ENCODE measurements at places on chromosomes 16 and 17.

- no peak for DNase-seq
These were observed 622 bp upstream of the CCL16 start for GRCh38 chr17:35981908-35982330.

- DNase-seq, result no peak
These were observed 606.0 kb upstream of the RBFOX1 start for GRCh38 chr16:6726621-6727020.

GRCh38 chr16:73000907-73001521, 46.9 kb downstream of the ZFHX3 start:
- DNase-seq, result no peak

DNA sequence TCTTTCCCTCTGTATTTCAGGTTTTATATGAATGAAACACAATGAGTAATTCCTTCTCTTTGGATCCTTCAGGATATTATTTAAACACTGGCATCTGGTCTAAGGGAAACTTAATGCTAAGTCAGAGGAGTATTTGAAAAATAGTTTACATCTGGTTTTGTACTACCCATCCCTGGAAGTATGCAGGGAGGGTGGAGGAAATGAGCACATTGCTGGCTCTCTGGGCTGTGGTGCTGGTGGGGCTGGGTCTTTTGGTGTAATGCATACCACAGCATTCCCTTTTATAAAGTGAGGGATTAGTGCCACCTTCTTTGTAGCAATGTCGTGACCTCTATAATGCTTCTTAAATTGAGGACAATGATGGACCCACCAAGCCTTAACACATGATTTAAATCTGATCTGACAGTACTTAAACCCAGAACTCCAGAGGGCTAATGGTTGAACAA, 105.5 kb upstream of the AXIN2 start:
- no peak for DNase-seq

GRCh38 chr17:78120537-78120936, 8.0 kb downstream of the TMC6 start:
- no peak for DNase-seq

- DNase-seq, result no peak
These were observed 97.1 kb downstream of the KCNJ2 start for GRCh38 chr17:70266394-70266793.

- DNase-seq, result no peak
These were observed 300.2 kb upstream of the N4BP1 start for GRCh38 chr16:48910214-48910613.

GRCh38 chr16:3012828-3013420, at the start of gene CLDN9:
Gene CLDN9 (plus strand): TSS chr16:3012923. CDS start chr16:3013363, 440 bp downstream.
- DNase-seq, result no peak

DNA sequence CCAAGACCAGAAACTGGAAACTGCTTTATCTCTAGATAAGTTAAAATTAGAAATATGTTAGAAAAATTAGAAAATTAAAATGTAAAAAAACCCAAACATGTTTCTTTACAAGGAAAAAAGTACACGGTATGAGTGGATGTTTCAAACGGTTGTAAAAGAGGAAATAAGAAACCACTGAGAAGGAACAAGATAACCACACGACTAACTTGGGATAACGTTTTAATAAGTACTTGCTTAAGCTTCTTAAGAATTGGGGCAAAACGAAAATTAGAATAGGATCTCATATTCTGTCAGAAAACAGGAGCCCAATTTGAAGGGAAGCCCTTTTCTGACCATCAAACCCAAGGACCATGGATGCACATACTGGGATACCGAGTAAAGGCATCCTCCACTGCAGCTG, 31.0 kb downstream of the MBTPS1 start:
- no peak for DNase-seq

DNA sequence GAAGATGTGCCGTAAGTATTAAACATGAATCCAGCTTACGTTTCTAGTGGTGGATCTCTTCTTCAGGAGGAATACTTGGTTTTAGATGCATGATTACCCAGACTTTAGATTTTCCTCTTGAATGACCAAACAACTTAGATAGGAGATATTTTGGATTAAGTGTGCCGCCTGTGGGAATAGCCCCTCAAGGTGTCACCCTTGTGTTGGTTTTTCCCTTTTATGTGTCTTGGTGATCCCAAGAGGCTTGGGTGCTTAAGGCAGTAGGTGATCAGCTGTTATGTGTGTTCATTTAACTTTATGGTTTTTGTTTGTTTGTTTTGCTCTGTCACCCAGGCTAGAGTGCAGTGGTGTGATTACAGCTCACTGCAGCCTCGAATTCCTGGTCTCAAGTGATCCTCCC, 115.1 kb downstream of the PPM1E start:
- DNase-seq, result no peak

DNA sequence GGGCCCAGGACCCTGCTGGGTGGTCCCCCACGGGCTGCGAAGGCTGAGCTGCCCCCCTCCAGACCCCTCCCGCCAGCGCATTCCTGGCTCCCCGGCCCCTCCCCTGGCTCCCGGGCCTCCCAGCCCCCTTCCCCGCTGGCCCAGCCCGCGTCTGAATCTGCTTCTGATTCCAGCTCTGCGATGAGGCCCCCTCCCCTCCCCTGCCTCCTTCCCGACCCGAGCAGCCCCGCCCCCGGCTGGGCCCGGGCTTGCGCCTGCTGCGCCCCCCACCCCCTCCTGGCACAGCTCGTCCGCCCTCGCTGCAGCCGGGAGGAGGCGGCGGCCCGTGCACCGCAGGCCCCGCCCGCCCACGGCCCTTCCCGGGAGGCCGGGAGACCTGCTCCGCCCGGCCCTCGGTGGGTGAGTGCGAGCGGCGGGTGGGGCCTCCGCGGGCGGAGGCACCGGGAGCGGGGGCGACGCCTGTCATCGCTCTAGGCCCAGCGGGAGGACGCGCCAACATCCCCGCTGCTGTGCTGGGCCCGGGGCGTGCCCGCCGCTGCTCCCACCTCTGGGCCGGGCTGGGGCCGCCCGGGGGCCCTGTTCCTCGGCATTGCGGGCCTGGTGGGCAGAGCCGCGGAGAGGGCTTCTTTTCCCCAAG, at the start of gene NTN3:
Gene NTN3, plus strand, starts transcription at position 282 of the 637 bp plus-strand sequence. CDS start 405 bp downstream, outside the sequence.
- no peak for DNase-seq

GRCh38 chr16:79868841-79869240, 268.3 kb upstream of the MAF start:
- DNase-seq, result no peak

- no peak for DNase-seq
These were observed 17.5 kb downstream of the TMEM132E start for GRCh38 chr17:34596920-34597319.

DNA sequence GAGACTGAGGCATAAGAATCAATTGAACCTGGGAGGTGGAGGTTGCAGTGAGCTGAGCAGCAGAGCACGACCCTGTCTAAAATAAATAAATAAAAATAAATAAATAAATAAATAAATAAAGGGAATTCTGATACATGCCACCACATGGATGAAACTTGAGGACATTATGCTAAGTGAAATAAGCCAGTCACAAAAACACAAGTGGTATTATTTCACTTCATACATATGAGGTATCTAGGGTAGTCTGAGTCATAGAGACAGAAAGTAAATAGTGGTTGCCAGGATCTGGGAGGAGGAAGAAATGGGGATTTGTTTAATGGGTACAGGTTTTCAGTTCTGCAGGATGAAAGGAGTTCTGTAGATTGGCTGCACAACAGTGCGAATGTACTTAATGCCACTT, 16.3 kb downstream of the PIPOX start:
- DNase-seq, result no peak

- no peak for DNase-seq
These were observed 23.7 kb downstream of the COX11 start for GRCh38 chr17:54944796-54945195.

- DNase-seq, result no peak
These were observed 558 bp downstream of the HSD3B7 start for GRCh38 chr16:30985401-30986128.

GRCh38 chr16:14438256-14438655, 191.8 kb downstream of the PARN start:
- no peak for DNase-seq

DNA sequence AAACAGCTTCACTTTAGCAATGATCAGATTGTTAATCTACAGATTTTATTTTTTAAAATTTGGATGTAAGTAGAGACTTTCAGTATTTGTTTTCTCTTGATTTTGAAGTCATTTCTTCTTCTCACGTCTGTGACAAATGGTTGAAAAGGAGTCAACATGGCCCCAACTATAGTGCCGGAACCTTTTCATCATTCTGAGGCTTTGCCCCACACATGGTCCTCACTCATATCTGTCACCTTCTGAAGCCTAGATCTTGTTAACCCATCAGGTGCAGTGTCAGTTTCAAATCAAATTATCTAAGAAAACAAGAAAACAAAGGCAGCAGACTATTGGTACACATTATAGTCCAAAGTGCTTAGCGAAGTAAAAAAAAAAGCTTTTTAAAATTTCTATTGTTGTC, 124.1 kb downstream of the TRIM37 start:
- DNase-seq, result no peak

DNA sequence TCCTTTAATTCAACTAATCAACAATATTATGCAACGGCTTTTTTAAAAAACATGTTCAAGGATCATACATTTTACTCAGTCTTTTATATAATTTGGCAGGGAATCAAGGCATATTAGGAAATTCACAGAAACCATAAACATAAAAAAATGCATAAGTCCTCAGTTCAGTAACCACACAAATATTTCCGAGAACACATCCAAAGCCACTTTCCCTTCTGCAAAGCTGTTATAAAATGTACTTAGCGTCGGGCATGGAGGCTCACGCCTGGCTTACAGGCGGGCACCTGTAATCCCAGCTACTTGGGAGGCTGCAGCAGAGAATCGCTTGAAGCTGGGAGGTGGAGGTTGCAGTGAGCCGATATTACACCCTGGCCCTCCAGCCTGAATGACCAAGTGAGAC, 9.7 kb upstream of the ZC3H7A start:
- DNase-seq, result no peak

- no peak for DNase-seq
These were observed 215.3 kb downstream of the ZNF423 start for GRCh38 chr16:49640581-49640980.

- no peak for DNase-seq
These were observed 5.7 kb upstream of the TCAP start for GRCh38 chr17:39659279-39660010.

DNA sequence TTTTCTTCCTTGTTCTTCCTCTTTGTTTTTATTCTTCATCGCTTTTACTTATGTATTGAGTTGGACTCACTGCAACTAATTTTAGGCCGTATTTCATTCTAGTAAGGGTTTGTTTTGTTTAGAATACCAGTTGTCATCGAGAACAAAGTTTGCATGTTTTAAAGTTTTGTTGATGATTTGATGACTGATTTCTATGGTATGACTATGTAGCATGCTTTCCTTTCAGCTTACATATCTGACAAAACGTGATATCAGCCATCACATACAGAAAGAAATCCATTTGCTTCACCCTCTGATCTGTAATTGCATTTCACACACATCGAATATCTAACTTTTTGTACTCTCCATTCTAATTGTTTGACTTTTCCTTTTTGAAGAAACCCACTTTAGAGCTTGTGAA, 4.0 kb downstream of the PRKCA start:
- DNase-seq, result no peak

DNA sequence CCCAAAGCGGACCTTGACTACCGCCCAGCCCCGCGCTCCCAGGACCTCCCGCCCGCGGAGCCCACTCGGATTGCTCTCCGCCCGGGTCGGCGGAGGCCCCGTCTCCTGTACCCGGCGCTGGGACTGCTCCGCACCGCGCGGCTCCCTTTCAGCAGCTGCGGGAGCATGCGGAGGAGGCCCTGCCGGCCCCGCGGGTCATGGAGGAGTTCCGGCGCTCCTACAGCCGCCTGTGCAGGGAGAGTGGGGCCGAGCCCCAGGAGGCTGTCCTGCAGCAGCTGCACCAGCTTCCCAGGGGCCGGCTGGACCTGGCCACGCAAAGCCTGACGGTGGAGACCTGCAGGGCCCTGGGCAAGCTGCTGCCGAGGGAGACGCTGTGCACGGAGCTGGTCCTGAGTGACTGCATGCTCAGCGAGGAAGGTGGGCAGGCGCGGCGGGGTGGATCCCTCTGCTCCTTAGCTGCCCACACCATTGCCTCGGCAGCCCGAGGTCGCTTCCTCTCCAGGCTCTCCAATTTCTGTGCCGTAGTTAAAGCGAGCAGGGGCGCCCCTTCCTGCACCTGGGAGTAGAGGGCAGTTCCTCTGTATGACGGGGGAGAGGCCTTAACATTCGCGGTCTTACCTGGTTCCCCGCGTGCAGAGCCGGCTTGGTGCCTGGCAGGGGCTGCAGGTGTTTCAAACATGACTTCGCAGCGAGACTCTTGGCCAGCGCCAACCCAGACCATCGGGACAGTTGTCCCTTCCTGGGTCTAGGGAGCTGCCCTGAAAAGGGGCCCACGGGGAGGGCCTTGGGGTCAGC, 539 bp downstream of the LRRC45 start:
- DNase-seq, result no peak

GRCh38 chr17:38789185-38789584, 10.2 kb downstream of the PIP4K2B start:
- DNase-seq, result no peak

DNA sequence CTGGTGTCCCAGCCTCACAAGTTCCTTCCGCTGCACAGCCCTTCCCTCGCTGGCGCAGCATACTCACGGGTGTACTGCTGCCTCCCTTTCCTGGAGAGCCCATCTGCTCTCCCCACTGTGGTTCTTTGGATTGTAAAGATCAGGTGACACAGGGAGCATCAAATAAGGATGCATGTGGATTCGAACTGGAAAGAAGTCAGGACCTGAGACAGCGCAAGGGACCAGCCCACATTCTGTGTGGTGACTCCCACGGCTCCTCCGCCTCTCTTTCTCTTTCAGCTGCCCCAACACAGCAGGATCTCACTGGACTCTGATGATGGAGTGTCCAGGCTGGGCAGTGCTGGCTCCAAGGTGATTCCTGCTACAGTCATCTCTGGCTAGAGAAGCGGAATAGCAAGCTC, 8.1 kb downstream of the LDAF1 start:
- no peak for DNase-seq

- peak; percentile 75 for DNase-seq
These were observed 36.6 kb upstream of the TMEM132E start for GRCh38 chr17:34542700-34543336.

GRCh38 chr17:48728232-48729231, at the start of gene HOXB13:
Gene HOXB13 (minus strand): TSS chr17:48728750. CDS start chr17:48728593, 157 bp downstream.
- DNase-seq, result no peak

DNA sequence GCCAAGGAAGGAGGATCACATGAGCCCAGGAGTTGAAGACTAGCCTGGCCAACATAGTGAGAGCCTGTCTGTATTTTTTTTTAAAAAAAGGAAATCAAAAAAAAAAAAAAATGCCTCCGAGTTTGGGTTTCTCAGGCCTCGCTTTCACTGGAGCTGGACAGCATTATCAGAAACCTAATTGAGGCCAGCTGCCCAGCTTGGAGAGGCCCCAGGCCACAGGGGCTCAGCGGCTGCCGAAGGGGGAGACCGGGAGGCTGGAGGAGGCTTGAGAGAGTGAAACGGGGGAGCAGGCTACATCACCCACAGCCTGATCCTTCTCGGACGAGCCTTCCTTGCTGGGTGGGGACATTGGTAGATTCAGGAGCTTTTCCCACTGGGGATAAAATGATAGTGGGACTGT, 5.1 kb downstream of the TTYH2 start:
- DNase-seq, result no peak

All from CD4-positive, alpha-beta T cell (primary cell).